ENCODE measurements at places on chromosomes 11 and 22. TPM values are rescaled to one million over a fixed set of nuclear protein-coding genes. Genes with fewer than 3 reads are reported as not detected.

GRCh38 chr11:104075706-104076105 lies 39.3 kb downstream of the DDI1 start:
- DNase-seq: no peak

Gene LUZP2
- not detected for polyA plus RNA-seq

DNA sequence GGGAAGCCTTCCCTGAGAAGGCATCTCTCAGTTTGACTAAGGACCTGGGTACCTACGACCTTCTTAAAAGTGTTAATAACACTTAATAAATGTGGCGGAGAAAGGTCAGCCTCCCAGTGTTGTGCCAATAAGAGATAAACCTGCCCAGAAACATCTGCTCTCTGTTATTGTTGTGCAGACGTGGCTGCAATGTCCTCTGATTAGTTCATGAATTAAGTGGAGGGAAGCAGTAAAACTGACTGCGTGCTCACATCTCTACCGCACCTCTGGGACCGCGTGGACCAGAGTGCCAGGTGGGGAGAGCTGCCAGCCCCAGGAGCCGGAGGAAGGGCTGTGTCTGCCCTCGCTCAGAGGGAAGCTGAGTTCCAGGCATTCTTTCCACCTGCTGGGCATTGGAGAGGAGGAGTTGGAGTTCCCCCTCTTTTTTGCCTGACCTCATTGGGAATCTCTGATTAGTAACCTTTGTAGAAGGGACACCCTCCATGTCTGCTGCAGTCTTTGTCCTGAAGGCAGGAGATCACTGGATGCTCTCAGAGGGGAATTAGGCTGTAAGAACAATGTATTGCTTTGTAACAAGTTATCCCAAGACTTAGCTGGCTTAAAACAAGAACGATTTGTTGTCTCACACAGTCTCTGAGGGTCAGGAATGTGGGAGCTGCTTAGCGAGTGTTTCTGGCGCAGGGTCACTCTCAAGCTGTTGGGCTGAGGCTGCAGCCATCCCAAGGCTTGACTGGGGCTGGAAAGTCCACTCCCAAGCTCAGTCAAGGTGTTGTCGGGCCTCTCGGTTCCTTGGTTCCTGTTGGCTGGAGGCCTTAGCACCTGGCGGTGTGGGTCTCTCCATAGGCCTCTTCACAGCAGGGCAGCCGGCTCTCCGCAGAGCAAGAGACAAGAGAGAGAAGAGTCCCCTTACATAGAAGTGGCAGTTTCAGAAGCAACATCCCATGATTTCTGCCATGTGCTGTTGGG lies 247.6 kb upstream of the TBCEL start:
- DNase-seq: no peak

Gene BCO2
- 0.79 TPM for polyA plus RNA-seq

Gene DBX1
- not detected for polyA plus RNA-seq

GRCh38 chr11:92707173-92707619 lies 262.3 kb upstream of the MTNR1B start:
- DNase-seq: no peak

- DNase-seq: no peak
Observed at GRCh38 chr11:46684367-46684766, 16.1 kb downstream of the ARHGAP1 start.

DNA sequence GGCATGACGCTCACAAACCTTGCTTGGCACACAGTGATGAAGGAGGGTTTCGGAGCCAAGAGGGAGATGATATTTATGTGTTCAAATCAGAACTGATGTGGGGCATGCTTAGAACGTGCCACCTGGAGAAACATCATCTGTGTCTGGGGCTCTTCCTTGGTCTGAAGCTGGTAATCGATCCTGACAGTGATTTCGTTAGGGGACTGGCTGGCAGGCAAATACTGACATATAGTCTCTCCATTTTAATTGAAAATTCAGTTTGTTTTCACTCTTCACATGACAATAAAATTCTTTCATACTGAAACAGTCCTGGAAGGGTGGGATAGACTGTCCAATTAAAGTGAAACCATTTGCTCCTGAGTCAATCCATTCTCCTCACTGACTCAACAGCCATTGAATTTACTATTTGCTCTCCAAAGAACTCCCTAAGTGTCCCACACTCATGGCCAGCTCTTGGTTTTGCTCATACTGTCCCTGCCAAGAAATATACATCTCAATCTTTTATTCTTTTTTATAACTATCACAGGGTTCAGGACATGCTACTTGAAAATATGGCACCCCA lies 134.8 kb downstream of the TRPC6 start:
- no peak for DNase-seq

DNA sequence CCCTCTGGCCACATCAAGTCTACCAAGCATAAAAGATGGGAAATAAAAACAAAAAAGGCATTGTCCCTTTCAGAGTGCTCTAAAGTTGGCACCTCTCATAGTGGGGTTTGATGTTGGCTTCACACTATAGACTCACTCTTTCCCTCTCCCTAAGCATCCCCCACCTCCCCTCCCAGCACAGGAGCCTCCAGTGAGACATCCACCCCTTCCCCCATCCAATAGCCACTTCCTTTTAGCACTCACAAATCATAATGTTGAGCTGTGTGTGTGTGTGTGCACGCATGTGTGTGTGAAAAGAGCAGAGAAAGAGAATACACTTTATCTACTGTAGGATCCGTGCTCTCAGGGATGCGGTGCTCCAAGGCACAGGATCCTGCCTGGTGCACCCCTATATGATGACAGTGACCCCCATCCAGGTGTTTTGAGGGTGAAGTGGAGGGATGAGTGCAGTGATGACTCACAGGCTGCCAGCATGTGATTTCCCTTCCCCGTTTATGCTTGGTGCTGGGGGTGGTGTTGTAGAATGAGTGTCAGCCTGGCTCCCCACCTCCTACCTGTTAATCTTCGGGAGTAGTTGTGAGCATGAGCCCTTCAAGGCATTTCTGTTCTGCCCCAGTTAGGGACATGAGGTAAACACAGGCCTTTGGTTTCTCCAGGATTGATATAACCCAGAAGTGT lies 235.2 kb upstream of the B3GAT1 start:
- no peak for DNase-seq

- DNase-seq: no peak
Observed at GRCh38 chr22:48373626-48374173, 1454.0 kb downstream of the BRD1 start.

Gene NXPE1
- polyA plus RNA-seq: not detected

DNA sequence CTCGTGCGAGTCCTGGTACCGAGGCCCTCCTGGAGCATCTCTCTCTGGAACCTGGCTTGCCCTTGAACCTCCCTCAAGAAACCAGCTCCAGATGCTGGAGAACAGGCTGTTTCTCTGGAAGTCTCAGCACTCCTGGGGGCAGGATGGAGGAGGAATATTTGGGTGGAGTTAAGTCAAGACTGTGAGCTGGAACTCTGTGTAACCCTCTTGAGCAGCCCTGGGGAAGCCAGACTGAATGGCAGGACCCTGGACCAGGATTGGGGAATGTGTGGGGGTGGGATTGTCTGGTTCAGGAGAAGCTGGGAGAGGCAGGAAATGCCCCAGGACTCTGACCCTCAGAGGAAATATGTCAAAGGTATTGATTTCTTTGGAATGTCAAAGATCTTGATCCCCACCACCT lies 7.7 kb downstream of the CREB3L1 start:
- DNase-seq: no peak

Gene C11orf86
- polyA plus RNA-seq: 59.6 TPM

Gene DCHS1
- 0.07 TPM for polyA plus RNA-seq

DNA sequence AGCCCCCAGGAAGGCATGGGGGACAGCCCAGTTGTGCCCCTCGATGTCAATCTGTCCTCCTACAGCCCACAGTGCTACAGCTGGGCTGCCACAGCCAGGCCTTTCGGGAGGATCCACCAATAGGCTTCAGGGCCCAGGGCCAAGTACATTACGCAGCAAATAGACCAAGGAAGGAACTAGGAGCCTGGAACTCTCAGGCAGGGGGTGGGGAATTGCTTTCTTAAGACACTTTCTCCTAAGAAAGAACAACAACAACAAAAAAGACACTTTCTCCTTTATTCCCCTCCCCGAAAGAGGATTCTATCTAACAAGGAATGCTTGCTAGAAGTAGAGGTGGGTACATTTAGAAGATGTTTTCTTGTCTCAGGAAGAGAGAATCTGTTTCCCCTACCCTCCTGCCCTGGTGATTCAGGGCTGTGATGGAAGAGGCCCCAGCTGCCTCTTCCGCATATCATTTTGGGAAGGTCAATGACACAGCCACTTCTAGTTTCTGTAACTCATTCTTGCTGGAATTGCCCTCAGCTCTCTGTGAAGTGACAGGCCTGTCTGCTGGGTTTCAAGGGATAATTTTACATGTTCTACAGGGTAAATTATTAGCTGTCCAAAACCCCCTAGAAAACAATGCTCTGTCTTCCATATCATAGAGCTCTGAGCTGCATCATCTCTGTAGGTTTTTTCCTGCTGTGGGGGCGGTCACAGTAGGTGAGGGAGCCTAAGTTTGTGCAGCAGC lies 6.0 kb upstream of the MALAT1 start:
- DNase-seq: peak; percentile 91

DNA sequence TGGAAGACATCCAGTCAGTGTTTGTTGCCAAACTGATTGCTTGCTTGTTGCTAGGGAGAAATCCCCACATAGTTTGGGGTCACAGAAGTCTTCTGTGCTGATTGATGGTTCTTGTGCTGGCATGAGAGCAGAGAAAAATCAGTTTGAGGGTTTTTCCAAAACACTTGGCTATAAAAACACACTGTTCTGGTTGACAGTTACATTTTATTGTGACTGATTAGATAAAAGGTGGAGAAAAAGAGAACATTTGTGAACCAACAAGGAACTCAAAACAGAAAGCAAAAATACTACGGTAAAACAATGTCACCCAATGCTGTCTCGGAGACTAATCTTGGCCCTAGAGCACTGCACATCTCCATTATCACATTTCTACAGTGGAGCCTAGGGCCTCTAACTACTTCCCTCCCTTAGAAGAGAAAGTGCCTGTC lies 14.4 kb upstream of the EIF4G2 start:
- no peak for DNase-seq

GRCh38 chr11:134528453-134528852 lies 116.4 kb upstream of the B3GAT1 start:
- DNase-seq: no peak

Gene GRAMD1B
- 55.5 TPM for polyA plus RNA-seq

- peak; percentile 28 for DNase-seq
Observed at GRCh38 chr22:42160830-42161696, 30.5 kb upstream of the CYP2D6 start.

- DNase-seq: peak; percentile 28
Observed at GRCh38 chr22:43946384-43946667, 8.9 kb upstream of the SAMM50 start.

DNA sequence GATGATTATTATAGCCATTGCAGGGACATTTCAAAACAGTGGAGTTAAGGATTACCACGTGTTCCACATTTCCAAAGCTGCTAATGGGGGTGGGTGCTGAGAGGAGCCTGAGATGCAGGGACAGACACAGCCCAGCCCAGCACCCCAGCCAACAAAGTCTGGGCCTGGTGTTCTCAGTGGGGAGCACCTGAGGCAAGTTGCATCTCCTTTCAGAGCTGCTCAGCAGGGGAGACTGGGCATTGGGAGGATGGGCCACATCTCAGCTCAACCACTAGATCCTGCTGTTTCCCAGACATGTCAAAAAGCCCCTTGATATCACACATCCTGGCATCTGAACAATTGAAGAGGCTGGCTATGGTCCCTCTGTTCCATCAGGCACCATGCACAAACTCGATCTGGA lies 458.0 kb upstream of the KIRREL3 start:
- no peak for DNase-seq

Gene TRIM5
- 21.9 TPM for polyA plus RNA-seq

DNA sequence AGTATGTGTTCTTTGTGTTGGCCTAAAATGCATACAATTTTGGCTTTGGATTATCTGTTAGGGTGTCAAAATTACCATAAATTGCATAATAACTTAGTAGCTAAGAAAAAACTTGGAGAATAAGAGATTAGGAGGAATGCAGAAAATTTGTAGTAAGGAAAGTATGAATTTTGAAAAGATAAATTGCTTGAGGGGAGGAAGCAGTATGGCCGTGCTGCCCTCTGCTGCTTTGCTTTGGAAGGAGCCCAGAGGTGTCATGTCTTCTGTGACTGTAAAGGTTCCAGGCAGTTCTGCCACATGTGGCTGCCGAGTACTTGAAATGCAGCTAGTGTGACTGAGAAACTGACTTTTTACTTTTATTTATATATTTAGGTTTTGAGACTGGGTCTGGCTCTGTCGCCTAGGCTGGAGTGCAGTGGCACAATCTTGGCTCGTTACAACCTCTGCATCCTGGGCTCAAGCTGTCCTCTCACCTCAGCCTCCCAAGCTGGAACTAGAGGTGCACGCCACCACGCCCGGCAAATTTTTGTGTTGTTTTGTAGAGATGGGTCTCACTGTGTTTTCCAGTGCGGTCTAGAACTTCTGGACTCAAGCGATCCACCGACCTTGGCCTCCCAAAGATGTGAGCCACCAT lies 1.8 kb downstream of the ADSL start:
- peak; percentile 57 for DNase-seq

DNA sequence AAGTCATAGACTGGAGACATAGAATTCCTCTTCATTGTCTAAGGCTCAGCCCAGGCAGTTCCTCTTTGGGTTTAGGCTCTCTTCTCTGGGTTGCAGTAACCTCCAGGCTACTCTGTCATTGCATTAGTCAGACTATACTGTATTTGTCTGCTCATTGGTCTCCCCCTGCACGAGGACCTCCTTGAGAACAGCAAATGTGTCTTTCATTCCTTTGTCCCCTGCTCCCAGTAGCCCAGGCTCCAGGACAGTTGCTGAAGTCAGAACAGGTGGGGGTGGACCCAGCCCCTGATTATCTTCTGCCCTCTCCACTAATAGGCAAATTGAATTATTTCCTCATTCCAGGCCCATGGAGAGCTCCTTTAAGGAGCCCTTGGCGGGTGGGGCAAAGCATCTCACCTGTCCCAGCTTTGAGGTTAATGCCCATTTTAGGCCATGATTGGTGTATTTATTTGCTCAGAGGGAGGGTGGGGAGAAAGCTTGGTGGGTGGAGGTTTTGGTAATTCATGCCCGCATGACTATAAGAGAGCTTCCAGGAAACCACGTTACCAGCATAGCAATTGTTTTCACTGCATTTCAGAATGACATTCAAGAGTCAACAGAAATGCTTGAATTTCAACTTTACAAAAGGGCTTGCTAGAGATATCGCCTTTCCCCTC lies 40.9 kb downstream of the NAV2 start:
- DNase-seq: no peak

Gene ZBTB16
- not detected for polyA plus RNA-seq

GRCh38 chr11:76568139-76568538 lies 102.4 kb downstream of the LRRC32 start:
- DNase-seq: no peak

- DNase-seq: no peak
Observed at GRCh38 chr11:20311444-20311843, 52.1 kb upstream of the HTATIP2 start.

Measured in A549 (cell line).